ENCODE measurements at places on chromosomes 7 and 10.

DNA sequence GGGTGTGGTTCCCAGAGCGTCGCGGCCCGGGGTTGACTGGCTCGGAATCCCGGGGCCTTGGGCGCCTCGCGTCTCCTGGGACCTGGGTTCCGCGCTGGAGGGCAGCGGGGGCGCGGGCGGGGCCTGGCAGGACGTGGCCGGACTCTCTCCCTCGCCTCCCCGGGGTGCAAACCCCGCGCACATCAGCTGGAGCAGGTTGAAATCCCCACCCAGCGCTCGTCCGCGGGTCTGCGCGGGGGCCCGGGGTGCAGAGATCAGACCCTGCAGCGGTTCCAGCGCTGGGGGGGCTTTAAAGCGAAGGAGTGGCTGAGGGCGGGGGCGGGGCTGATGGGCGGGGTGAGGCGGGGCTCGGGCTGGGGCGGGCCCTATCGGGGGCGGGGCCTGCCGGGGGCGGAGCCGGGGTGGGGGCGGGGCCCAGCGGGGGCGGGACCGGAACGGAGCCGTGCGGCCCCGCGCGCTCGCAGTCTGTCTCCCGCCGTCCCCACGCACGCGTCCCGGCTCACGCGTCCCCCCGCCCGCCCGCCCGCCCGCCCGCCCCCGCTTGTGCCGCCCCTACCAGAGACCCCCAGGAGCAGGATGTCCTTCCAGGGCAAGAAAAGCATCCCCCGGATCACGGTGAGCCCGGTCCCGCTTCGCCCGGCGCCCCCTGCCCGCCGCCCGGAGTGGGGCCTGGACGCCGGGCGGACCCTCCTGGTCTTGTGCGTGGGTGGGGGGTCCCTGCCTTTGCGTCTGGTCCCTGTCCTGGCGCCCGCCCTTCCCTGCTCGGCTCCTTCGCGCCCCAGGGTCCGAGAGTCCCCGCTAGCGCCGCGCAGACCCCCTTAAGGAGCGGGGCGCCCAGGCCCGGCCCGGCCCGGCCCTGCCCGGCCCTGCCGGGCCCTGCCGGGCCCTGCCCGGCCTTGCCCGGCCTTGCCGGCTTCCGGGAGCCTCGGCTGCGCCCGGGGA, at the start of gene DPYSL4:
Gene DPYSL4, plus strand, starts transcription at position 461 of the 942 bp plus-strand sequence. Its CDS starts 116 bp downstream, at position 577.
- no peak for DNase-seq

DNA sequence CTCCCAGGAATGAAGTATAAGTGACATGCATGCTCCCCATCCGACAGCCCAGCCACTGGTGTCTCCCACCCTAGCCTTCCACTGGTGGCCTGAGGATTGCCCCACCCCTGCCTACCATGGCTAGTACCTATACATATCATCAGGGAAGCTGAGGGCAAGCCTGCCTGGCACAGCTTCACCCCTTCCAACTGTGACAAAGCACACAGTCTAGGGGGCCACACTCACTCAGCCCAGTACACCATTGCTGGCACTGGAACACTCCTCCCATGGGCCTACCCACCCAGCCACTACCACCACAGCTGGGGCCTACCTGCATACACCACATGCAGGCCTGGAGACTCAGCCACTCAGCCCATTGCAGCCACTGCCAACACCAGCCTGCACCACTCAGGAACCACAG, 393.1 kb upstream of the STEAP1 start:
- DNase-seq, result no peak

DNA sequence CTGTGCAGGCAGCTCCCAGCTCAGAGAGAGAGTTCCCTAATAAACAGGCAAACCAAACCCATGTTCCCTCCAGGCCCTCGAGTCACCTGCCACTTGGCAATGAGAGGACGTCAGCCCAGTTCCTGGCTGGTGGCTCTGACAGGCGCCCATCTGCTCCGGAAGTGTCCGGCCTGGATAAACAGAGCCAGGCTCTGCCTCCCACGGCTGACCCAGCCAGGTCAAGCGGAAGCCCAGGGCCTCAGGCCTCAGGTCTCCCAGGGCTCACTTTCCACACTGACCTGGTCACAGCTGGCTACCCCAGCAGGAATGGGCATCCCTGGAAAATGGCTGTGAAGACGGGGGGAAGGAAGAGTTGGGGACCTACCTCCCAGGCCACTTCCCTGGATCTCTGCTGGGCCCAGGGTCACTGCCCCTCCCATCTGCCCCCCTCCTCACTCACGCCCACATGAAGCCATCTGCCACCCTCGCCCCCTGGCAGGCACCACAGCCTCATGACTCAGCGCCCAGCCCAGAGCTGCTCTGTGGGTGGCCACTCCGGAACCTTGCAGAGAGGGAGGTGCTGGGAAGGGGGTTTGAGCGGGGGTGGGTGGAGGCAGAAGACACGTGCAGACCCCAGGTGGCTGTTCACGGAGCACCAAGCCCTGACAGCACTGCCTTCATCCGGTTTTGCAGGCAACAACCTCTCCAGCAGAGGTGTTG, 37.4 kb upstream of the DUSP5 start:
- DNase-seq, result peak; percentile 54

- no peak for DNase-seq
Measured at GRCh38 chr10:101495324-101495925, 92.6 kb downstream of the POLL start.

DNA sequence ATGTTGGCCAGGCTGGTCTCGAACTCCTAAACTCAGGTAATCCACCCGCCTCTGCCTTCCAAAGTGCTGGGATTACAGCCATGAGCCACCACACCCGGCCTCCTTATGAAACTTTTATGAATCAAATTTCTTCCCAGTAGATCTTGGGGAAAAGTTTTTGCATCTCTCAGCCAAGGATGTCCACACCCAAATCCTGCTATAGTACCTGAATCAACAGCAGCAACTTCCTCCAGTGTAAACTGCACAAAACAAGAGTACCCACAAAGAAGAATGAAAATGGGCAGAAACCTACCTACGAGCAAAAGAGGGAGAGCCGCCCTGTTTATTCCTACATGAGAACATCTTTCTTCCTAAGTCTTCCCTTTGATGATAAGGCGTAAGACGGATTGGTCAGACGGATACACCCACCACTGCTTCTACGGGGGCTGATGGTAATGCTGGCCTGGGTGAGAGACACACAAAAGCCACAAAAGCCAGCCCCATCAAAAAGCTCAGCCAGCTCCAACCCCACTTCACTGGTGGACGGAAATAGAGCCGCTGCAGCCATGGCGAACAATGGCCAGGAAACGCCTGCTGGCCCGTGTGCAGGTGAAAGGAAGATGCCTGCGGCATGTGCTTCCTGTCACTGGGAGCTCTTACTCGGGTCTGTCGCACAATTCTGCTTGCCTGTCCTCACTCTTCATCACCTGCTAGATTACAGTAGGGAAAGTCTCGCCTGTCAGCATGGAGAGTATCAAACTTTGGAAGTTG, 10.4 kb downstream of the JCAD start:
- DNase-seq, result peak; percentile 35

- peak; percentile 23 for DNase-seq
Measured at GRCh38 chr7:100642534-100642907, 1.2 kb upstream of the TFR2 start.

GRCh38 chr10:71512312-71512711, 115.6 kb downstream of the CDH23 start:
- no peak for DNase-seq

- DNase-seq, result no peak
Measured at GRCh38 chr10:84261236-84261915, 16.5 kb downstream of the RGR start.

- no peak for DNase-seq
Measured at GRCh38 chr7:77516085-77516484, 21.0 kb upstream of the PTPN12 start.

Data from Jurkat, Clone E6-1 (cell line).